Stimulated activated CD8-positive, alpha-beta memory T cell treated with anti-CD3 and anti-CD28 coated beads, Interleukin-7, amount 100 ng/mL, for 1 hour (primary cell): ENCODE measurements at places on chromosomes 4 and X.

- DNase-seq: no peak
Observed at GRCh38 chr4:85611661-85612060, 136.7 kb downstream of the ARHGAP24 start.

DNA sequence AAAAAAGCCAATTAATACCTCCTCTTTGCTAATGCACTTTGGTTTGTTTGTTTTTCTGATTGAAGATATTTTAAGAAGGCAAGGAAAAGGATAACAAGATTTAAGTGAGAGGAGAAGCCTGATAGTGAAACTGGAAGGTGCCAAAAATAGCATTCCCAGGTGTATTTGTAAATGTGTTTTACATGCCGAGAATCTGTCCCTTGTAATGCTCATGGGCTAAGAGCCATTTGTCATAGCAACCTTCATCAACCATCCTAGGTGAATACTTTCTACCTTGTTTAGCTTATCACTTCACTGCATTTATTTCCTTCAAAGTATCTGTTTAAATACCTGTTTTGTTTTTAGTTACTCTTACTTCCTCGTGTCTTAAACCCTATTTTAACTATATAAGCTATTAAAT lies 127.8 kb downstream of the KCTD8 start:
- no peak for DNase-seq

GRCh38 chrX:150880808-150881165 lies 17.7 kb downstream of the CD99L2 start:
- no peak for DNase-seq

GRCh38 chrX:129661369-129661768 lies 6.6 kb upstream of the APLN start:
- DNase-seq: no peak

- peak; percentile 9 for DNase-seq
Observed at GRCh38 chr4:150828159-150828558, 186.9 kb downstream of the LRBA start.

GRCh38 chr4:6912441-6912840 lies 2.8 kb downstream of the TBC1D14 start:
- DNase-seq: no peak

GRCh38 chr4:185771711-185772390 lies 40.1 kb downstream of the SORBS2 start:
- DNase-seq: no peak

DNA sequence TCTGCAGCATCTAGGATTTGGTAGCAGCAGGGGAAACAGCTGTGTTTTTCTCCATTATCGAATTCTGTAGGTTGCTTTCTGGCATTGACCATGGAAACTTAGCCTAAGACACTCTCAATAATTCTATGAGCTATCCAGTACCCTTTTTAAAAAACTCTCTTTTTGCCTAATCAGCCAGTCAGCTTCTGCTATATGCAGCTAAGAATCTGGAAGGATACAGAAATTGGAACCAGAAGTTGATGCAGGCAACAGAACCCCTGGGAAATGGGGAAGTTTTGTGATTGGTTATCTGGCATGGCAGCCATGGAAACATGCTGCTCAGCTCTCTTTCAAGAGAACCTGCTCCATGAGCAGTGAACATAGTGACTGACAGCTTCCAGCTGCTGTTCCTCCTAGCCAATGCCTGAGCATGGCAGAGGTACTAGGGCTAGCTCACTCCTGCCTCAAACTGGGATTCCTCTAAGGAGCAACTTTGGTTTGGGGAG lies 417.6 kb upstream of the MAOA start:
- no peak for DNase-seq

GRCh38 chr4:185005219-185005819 lies 13.0 kb upstream of the HELT start:
- peak; percentile 43 for DNase-seq

DNA sequence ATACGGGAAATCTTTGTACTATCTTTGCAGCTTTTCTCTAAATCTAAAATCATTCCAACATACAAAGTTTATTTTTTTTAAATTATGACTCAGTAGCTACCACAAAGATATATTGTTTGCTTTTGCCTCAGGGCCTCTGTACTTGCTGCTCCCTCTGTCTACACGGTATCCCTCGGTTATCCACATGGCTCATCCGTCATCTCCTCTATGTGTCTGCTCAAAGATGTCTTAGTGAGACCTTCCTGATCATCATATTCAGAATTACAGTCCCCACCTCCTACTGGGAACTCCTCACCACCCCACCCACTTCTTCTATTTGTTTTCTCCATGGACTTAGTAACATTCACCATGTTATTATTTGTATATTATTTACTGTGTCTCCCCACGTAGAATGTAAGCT lies 107.8 kb downstream of the PARM1 start:
- DNase-seq: no peak

- DNase-seq: no peak
Observed at GRCh38 chr4:186767794-186768193, 44.1 kb upstream of the FAT1 start.

- DNase-seq: no peak
Observed at GRCh38 chr4:138216272-138216867, 25.8 kb downstream of the SLC7A11 start.

GRCh38 chr4:105461621-105462382 lies 12.1 kb downstream of the PPA2 start:
- DNase-seq: no peak
